Panc1 (cell line): ENCODE measurements at places on chromosomes 7 and 10. TPM values are rescaled to one million over a fixed set of nuclear protein-coding genes. Genes with fewer than 3 reads are reported as not detected.

DNA sequence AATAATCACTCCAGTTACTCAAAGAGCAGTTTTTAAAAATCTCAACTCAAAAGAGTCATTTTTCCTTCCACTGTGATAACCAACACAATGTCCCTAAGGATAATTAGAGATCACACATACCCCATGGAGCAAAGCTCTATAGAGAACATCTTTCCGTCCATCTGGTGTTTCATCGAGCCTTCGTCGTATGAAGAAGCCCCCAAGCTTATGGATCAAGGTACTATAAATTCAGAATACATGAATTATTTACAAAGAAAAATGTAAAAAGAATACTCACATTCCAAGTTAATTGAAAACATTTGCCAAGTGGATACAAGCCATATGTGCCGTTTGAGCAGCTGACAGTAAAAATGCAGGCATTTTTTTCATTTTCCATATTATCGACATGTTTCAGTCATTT lies 14.8 kb downstream of the GPAM start:
- no peak for DNase-seq

- no peak for DNase-seq
These were observed 11.5 kb downstream of the ARL3 start for GRCh38 chr10:102702742-102703141.

GRCh38 chr7:45599851-45600706 lies 25.9 kb downstream of the ADCY1 start:
- no peak for DNase-seq

DNA sequence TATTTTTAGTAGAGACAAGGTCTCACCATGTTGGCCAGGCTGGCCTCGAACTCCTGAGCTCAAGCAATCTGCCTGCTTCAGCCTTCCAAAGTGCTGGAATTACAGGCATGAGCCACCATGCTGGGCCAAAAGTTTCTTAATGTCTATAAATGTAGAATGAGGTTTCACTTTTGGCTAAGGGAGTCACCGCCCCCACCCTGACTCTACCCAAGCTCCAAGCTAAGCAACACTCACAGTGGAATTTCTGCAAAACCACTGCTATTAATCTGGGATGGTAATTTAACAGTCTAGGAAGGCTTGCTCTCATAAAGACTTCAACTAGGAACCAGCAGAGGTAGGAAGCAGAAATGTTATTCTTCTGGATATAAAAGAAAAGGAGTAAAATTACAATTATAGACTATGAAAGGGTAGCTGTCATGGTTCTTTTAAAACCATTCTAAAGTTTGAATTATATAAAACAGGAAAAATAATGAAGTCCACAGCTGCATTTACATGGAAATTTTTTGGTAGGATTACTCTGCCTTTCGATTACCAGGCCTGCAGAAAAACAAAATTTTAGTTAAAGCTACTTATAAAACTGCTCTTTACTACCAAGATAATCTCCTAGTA lies 211.6 kb downstream of the SFMBT2 start:
- DNase-seq, result no peak

GRCh38 chr10:48700493-48700892 lies 15.8 kb downstream of the WDFY4 start:
- DNase-seq, result no peak

DNA sequence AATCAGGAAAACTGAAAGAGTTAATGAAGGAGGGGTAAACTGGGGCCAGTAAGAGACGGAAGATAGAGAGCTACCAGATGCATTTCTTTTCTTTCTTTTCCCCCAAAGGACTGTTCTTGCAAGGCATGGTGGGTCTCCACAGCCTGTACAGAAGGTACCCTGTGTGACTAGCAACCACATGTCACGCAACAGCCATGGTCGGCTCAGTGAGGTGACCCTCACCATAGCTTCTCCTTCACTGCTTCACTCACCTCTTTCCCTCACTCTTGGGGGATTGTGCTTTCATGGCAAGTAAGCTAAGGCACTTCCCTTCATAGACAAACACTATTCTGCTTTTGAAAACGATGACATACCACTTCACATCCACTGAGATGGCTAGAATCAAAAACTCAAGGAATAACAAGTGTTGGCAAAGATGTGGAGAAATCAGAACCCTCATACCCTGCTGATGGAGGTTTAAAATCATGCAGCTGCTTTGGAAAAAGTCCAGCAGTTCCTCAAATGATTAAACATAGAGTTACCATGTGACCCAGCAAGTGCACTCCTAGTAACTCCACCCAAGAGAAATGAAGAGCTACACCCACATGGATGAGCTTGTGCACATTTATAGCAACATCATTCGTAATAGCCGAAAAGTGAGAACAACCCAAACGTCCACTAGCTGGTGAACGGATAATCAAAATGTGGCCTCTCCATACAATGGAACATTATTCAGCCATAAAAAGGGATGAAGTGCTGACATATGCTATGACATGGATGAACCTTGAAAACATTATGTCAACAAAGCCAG lies 3.8 kb upstream of the INSIG1 start:
- DNase-seq, result no peak

DNA sequence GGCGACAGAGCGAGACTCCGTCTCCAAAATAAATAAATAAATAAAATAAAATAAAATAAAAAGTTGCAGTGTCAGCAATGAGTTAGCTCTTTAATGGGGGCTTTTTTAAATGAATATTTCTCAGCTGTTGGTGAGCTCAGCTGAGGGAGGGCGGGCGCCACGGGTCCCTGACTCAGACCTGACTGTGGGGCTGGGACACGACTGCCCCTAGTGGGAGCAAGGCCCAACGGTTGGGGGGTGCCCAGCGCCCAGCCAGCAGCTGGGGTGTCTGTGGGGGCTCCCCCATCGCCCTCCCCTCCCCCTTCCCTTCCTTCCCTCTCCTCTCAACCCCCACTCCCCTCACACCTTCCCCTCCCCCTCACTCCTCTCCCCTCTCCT lies 46.6 kb downstream of the PWWP2B start:
- DNase-seq, result no peak

DNA sequence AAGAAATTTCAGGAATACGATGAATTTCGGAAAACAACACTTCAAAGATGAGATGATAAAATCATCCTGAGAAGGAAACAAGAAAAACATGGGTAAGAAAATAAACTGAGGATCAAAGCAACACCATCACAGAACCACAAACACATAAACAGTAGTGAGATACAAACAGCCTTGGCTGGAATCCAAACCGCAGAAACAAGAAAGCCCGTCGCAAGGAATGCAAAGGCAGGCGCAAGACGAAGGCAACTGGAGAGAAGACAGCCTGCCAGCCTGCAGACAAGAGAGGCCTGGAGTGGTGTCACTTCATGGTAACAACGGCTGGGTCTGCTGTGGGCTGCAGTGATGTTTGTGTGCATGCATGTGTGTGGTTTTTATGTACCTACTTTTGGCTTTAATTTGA lies 61.8 kb upstream of the DRGX start:
- no peak for DNase-seq

DNA sequence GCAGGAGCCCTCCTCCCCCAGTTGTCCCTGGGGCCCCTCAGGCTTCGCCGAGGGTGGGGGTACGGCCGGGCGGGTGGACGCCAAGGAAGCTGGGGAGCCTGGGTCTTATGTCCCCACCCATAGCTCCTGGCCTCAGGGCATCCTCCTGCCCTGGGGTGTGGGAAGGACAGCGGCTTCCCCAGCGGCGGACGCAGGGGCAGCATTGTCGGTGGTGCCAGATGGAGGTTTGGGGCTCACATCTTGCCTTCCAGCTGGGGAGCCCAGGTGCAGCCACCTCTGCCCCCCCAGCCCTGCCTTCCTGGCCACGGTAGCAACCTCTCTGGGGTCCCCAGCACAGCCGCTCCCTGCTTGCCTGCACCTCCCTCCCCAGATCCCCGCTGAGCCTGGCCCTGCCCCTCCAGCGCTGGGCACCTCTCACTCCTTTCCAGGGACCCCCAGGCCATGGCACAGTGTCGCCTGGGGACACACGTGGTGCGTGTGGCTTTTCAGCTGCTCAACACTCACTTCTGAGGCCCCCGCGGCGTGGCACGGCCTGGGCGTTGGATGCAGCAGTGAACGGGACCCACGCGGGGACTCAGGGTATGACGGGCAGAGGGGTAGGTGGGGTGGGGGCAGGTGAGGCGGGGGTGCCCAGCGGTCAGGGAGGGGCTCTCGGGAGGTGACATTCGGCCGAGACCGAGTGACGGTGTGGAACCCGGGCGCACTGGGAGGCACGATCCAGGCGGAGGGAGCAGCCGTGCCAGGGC lies 53.1 kb downstream of the UNCX start:
- no peak for DNase-seq

DNA sequence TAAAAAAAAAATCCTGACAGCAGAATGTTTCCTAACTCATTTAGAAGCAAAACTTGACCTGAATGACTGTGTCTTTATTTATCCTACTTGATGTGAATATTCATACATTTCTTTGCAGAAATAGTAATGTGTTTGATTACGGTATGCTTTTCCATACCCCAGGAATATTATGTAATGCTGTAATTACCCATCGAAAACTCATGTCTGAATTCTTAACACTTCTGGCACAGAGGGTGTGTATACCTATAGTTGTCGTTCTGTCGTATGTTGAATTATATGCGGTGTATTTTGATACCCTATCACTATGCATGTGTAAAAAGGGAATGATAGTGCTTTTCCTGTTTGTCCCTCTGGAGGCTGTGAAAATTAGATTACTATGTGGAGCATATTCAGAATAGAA lies 26.6 kb downstream of the SDK1 start:
- no peak for DNase-seq

- DNase-seq, result no peak
These were observed 11.4 kb upstream of the PTN start for GRCh38 chr7:137354961-137355360.

- DNase-seq, result no peak
These were observed 917 bp downstream of the ZNF365 start for GRCh38 chr10:62374862-62375710.

SPDYE2B gene
- total RNA-seq, result not detected

PANK1 gene
- total RNA-seq, result 11.0 TPM

FGFBP3 gene
- 1.5 TPM for total RNA-seq

NUTM2E gene
- total RNA-seq, result 0.08 TPM

CYP2C8 gene
- 0.26 TPM for total RNA-seq

DBF4 gene
- total RNA-seq, result 48.8 TPM

TRIM50 gene
- not detected for total RNA-seq

TUBAL3 gene
- total RNA-seq, result not detected
